ENCODE measurements at places on chromosomes 11 and 22.

DNA sequence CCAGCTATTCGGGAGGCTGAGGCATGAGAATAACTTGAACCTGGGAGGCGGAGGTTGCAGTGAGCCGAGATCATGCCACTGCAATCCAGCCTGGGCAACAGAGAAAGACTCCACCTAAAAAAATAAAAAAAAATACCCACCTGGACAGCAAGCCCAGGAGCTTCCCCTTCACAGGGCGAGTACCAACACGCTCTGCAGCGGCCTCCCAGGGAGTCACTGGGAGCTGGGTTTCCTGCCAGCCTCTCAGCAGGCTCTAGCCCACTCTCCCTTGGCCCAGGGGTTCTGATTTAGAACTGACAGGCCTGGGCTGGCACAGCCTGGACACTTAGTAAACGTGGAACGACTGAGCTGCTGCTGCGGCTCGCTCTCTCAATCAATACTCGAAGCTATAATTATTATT, 2.0 kb upstream of the CABP7 start:
- DNase-seq = no peak

DNA sequence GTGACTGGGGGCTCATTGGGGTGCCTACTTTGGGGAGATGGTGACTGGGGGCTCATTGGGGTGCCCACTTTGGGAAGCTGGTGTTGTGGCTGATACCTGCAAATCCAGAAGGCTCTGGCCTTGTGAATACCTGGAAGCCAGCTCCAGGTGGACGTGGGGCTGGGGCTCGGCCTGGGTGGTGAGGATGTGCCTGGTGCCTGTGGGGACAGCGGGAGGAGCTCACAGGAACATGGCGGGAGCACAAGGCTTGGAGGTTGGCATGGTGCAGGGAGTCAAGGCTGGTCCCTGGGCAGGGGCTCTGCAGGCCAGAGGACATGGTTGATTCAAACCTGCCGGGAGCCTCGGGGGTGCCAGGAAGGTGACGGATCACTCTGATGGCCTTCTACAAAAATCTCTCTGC, 1165.7 kb downstream of the BRD1 start:
- no peak for DNase-seq

DNA sequence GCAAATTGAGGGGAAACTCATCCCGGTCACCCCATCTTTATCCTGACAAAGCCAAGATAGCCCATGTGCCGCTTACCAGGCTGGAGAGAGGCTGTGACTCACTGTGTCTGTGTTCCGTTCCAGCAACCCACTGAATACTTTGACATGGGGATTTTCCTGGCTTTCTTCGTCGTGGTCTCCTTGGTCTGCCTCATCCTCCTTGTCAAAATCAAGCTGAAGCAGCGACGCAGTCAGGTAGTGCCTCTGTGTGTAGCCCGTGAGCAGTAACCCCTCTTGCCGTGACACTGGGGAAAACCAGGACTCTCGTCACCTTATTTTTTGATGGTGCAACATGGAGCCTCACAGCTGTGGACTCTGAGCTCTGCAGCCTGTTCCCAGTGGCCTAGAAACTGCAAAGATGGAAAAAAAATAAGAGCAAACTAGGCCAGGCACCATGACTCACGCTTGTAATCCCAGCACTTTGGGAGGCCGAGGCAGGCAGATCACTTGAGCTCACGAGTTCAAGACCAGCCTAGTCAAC, 16.9 kb downstream of the C22orf31 start:
- DNase-seq = no peak

DNA sequence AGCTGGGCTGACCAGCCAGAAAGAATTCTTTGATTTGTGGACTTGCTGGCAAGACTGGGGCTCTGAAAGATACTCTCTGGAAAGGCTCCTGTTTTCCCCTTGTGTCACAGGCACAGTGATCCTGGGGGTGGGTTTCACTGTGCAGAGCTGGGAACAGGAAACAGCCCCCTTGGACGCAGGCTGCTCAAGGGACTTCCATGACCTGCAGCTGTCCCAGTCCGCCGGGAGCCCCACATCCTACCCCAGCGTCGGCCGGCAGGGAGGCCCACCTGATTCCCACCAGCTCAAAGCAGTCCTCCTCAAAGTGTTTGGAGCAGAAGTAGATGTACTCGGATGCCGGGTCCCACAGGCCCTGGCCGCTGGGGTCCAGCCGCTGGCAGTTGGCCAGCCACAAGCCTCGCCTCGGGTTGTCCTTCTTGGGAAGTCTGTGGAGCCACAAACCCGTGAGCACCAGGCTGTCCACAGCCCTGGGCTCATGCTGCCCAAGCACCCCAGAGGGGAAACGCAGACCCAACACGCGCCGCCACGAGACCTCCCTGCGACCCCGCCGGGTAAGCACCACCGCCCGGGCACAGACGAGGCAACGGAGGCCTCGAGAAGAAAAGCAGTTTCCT, 824 bp downstream of the THAP7 start:
- no peak for DNase-seq

DNA sequence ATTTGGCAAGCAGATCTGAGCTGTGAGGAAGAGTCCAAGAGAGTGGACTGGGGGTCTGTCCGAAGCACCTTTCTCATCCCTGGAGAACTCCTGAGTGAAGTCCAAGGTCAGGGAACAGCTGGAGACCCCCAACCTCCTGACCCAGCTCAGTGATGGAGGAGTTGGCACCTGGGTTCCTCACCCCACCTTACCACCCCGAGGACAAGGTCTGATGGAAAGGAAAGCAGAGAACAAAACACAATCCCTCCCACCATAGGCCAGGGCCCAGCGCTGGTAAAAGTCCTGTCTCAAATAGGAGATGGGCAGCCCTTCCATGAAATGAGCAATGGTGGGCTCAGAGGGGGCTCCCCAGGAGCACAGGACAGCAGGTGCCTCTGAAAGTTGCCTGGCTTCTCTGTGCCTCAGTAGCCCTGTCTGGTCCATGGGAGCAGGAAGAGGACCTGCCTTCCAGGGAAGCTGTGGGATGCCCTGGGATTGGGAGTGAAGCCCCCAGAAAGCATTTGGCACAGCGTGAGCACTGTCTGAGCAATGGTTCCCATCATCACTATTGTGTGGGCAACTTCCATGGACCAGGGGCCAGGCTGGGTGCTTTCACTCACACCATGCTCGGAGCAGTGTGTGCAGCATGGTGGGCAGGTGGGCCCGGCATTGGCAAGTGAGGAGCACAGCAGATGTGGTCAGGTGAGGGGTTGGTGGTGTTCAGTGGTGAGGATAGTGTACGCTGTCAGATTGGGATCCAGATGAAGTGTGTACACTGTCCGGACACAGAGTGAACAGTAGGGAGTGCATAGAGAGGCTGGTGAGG, 7.5 kb downstream of the TRIM29 start:
- DNase-seq = no peak

DNA sequence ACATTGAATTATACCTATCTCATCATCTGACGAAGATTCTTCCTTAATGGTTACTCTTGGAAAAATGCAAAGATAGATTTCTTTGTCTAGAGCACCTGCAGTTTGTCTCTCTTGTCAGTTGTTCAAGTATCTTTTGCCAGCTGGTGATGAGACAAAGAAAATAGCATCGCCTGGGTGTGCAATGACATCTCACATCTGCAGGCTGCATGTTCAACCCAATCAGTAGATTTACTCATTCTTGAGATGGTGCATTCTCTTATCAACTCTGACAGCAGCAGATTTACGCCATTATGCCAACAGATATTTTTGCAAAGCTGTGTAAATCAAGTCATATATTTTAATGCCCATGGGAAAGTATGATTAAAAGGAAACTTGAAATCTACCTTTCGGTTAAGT, 164.6 kb upstream of the PDGFD start:
- DNase-seq = no peak

DNA sequence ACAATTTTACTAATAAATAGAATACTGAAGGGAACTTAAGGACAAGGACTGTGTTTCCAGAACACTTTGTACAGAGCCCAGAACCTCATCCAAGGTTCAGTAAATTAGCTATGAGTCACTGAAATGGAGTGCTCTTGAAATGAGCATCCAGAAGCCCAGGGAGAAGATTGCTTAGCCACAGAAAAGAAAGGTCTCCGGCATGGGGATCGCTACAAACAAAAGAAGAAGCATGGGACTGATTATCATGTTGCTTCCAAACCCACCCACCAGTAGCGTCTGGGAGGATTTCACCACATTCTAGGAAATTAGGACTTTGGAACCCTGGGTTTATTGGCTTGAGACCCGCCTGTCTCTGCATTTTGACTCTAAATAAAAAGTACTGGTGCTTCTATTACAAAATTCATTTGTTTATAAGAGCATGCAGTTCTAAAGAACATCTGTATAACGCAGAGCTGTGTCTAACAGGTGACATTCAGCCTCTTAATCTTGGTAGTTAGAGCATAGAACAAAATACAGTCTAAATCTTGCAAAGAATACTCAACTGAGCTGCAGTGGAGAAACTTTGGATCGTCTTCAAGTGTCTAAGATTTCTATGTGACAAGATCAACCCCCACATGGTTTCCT, 35.9 kb upstream of the SESN3 start:
- no peak for DNase-seq

GRCh38 chr11:27721264-27722116, 21.2 kb upstream of the BDNF start:
- no peak for DNase-seq

DNA sequence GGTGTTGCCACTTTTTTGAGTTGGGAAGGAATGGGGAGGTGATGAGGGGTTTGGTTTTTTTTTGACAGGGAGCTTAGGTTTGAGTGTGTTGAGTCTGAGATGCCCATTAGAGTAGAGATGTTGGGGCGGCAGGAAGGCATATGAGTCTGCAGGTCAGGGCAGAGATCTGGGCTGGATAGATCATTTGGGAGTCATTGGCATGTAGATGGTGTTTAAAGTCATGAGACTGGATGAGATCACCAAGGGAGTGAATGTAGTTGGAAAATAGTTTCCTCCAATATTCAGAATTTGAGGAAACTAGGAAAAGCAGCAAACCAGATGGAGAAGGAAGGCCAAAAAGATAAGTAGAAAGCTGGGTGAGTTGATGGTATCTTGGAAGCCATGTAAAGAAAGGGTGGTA, 2.1 kb upstream of the ANAPC15 start:
- DNase-seq = no peak

DNA sequence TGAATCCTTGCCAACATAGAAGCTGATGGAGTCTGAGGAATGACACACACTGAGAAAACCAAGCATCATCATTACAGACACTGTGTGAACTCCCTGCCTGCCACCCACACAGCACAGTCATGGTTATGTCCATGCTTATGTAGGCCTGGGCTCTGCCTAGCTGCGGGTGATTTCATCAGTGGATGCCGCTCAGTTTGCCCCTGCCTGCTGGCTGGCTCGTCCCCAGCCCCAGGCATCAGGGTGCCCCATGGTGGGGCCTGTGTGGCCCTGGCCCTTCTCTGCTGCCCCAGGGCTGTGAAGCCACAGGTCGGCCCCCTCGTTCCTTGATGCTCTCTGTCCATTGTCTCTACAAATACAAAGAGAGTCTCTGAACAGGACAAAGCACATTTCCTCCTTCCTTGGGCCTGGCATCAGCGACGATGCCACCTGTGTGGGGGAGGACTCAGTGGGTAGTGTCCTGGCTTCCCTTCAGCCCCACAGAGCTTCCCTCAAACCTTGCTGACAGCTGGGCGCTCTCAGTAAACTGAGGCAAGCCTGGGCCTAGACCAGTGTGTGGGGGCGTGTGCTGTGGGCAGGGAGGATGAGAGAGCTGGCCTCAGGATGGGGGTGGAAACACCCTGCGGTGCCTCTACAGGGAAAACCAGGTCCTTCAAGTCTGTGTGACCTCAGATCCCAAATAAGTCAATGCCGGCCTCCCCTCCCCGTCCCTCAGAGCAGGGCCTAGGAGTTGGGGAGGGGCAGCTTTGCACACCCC, 20.0 kb upstream of the TUB start:
- DNase-seq = no peak

DNA sequence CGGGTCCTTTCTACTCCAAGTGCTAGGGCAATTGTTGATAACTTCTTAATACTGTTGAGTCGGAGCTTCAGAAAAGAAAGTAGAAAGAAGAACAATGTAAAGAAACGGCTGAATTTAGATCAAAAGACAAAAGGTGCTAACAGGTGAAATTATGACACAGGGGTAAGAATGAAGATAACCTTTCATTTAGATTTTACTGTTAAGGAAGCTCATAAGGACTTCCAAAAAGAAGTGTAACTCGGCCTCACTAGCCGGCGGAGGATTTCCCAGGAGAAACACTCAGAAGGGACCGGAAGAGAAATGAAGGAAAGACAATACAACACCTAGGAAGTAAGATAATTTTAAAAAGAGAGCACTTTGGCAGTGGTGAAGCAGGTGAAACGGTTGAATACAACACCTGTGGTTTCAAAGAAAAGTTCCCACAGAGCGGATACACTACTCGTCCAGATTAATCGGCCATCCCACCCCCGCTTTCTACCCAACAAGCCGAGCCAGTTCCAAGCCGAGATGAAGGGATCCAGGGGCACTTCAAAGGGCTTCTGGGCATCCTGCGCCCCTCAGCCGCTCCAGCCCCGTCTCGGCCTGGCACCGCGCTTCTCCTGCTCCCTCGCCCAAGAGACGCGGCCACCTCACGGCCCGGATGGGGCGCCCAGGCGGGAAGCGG, 737 bp downstream of the PPP2R1B start:
- no peak for DNase-seq

GRCh38 chr11:9151631-9152030, 60.2 kb upstream of the SCUBE2 start:
- DNase-seq = no peak

GRCh38 chr11:87437844-87438223, 400.1 kb downstream of the TMEM135 start:
- no peak for DNase-seq

- DNase-seq = no peak
Measured at GRCh38 chr22:32608494-32608893, 133.9 kb downstream of the FBXO7 start.

DNA sequence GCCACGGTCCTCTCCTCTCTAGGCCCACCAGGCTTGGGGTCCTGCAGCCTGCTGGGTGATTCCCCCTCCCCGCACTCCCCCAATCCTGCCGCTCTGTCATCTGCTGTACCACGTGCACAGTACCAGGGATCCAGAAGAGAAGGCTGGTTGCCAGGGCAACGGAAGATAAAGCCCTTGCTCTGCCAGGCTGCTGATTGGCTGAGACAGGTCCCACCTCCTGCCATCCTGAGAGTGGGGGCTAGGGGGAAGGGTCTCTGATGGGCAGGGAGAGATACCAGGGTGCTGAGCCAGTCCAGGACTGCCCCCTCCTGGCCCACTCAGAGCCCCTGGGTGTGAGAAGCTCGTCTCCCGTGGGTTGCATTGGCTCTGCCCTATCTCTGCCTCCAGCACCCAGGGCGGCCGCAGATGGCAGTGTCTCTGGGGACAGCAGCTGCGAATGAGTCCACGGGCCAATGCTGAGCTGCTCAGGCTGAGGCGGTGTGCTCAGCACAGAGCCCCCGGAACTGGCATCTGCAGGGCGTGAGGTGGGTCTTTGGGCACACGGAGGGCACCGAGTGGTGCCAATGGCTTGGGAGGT, at the start of gene SMIM45:
SMIM45 (plus strand) TSS at position 253 of the 577 bp plus-strand sequence.
- no peak for DNase-seq

GRCh38 chr11:46603704-46604308, 10.0 kb upstream of the AMBRA1 start:
- no peak for DNase-seq
